ENCODE measurements at places on chromosomes 6 and 20. TPM values are rescaled to one million over a fixed set of nuclear protein-coding genes. Genes with fewer than 3 reads are reported as not detected.

- DNase-seq: peak; percentile 86
Observed at GRCh38 chr6:39309942-39310531, 4.2 kb downstream of the KCNK17 start.

DNA sequence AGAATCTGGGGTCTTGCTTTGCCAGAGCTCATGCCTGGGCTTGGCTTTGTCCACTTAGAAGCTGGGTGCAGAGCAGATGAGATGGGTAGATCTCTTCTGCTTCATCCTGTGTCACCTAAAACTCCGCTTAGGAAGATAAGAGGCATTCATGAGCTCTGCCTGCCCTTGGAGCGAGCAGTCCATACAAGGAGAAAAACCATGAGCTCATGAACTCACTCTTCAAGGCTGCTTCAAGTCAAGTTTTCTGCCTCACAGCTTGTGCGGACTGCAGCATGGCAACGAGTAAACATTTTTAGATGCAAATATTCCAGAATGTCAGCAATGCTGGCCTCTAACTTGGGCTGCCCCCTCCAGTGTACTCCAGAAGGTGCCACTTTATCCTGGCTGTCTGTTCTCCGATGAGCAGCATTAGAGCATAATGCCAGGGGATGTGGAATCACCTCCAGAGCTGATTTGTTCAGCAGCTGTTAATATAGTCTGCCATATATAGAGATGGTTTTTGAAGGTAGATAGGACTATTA, 10.7 kb upstream of the UQCC2 start:
- no peak for DNase-seq

Gene MARCKS
- total RNA-seq: 131 TPM

GRCh38 chr6:39214846-39215639, 14.2 kb downstream of the KCNK5 start:
- DNase-seq: no peak

Gene RIMS4
- total RNA-seq: 2.0 TPM

GRCh38 chr6:119145111-119145510, 66.6 kb upstream of the FAM184A start:
- no peak for DNase-seq

DNA sequence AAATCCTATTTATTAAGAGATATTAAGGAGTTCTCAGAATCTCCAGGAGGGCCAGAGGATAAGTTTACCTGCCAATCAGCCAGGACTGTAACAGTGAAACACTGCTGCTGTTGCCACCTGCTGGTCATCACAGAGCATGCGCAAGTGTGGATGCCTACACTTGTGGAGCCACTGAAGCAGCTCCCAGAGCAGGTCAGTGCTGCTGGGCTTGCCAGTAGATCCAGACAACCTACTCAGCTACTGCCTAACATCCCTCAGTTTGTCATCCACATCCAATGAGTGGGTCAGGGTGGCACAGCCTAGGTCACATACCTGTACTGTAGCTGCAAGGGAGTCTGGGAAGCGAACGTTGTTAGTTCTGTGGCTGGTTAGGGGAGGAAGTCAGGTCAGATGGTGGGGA, 18.3 kb upstream of the NHSL1 start:
- peak; percentile 67 for DNase-seq

Gene GPR6
- not detected for total RNA-seq

DNA sequence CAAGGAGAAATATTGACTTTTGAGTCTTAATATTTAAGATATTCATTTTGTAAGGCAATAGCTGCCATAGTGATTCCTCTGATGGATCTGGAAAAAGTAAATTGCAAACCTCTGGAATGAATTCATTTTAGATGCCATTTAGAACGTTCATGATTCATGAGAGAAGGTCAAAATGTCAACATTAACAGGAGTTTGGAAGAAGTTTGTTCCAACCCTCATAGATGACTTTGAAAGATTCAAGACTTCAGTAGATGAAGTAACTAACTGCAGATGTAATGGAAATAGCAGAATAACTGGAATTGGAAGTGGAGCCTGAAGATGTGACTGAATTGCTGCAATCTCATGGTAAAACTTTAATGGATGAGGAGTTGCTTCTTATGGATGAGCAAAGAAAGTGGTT, 100.9 kb upstream of the CCN2 start:
- no peak for DNase-seq

Gene LGSN
- 0.09 TPM for total RNA-seq

DNA sequence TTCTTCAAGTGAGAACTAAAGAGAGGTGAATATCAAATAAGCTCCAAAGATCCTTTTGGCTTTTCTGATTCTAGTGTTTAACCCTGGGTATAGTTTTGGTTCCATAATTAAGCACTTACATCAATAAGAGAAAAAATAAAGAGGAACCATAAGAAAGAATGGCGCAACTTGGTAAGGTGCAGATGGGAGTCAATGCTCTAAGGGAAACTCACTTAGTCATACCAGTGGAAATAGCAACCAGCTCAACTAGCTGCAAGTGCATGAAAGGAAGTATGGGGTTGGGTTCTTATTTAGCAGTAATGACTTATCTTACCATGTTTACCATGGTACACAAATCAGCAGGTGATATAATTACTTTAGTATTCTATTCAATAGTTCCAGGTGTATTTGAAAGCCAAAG, 296.5 kb upstream of the RUNX2 start:
- DNase-seq: no peak

GRCh38 chr6:125658759-125659431, 90.5 kb upstream of the HEY2 start:
- DNase-seq: no peak

- DNase-seq: peak; percentile 51
Observed at GRCh38 chr6:4313044-4313686, 177.8 kb upstream of the ECI2 start.

DNA sequence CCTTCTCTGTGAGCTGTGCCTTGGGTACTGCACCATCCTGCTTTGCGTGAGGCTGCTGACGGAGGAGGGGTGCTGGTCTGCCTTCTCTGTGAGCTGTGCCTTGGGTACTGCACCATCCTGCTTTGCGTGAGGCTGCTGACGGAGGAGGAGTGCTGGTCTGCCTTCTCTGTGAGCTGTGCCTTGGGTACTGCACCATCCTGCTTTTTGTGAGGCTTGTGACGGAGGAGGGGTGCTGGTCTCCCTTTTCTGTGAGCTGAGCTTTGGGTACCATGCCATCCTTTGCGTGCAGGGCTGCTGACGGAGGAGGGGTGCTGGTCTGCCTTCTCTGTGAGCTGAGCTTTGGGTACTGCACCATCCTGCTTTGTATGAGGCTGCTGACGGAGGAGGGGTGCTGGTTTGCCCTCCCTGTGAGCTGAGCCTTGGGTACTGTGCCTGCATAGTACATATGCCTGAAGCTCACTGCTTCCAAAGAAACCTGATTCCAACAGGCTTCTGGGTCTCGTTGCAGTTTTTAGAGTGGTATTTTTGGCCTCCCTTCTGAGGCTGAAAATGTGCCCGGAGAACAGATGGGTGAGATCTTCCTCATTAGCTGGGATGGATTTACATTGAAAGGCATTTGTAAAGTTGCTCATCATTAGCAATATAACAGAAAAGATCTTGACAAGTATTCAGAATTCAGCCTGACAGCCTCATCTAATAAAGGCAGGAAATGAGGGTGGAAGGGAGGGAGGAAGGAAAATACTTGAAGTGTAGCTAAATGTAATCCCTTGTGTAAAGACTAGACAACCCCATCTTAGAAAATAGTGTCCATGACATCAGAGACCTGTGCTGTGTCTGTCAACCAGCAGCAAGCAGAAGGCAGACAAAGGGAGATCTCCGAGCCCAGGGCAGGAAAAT, 46.8 kb upstream of the UNC93A start:
- DNase-seq: no peak

DNA sequence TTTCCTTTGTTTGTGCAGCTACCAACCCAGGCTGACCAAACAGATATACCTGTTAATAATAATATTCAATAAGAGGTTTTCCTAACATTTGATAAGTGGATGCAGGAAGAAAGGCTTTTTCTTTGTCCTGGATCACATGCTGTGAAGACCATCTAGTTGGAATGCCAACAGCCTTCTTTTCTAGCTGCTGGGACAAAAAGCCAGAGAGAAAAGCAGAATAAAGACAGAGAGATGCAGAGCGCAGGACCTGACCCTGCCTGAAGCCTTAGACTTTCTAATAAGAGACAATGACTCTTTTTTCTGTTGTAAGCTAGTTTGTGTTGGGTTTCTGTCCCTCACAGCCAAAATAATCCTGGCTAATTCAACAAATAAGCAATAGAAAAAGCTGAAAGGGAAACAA, 308.2 kb downstream of the PHF3 start:
- no peak for DNase-seq

DNA sequence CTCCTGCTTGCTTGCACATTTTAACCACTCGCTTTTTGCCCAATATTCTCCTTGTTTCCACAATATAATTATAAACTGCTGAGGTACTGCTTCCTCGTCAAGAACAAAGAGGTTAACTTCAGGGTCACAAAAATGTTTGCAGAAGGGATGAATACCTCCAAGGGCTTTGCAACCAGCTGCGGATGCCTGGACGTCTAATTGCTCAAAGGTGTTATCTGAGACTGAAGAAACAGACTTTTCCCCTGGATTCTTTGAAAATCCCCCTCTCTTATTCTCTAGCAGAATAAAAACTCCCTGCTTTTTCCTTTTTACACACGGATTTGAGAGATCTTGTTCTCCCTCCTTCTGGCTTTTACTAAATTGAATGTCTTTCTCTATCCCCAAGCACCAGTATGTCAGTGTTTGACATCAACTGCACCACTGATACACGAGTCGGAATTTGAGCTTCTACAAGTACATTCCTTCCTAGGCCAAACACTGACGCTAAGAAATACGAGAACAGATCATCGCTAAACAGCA, 336 bp upstream of the SMPDL3A start:
- no peak for DNase-seq

DNA sequence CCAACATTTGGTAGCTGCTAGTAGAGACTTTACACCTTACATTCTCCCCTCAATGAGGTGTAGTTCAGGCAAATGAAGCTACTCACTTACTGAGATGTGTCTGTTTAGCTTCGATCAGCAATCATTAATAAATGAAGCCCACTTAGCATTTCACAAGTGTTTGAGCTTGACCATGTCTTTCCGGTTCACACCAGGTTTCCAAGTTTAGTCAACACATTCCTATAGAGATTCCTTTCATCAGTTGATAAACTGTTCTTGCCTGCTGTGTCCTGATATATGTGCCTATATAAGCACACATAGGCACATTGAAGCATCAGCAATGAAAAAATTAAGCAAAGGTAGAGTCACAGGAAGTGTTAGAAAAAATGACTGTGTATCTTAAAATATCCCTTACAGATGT, 150.0 kb downstream of the BTBD3 start:
- DNase-seq: no peak

GRCh38 chr20:58433029-58433647, 44.1 kb downstream of the VAPB start:
- no peak for DNase-seq

DNA sequence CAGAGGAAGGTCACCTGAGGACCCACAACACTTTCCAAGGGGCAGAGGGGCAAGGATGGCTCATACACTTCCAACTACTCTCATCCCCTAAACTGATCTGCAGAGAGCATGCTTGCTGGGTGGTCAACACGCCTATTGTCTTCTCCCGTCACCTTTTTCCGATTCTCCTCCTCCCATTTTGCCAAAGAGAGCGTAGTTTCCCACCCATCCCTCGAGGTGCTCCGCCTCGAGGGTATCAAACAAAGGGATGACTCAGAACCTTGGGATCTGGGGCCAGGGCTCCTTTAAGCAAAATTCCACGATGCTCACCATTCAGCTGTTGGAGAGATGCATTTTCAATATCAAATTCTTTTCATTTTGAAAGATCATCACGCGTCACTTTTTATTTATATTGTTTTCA, 507.5 kb upstream of the SULF2 start:
- DNase-seq: no peak

- DNase-seq: no peak
Observed at GRCh38 chr20:61608275-61609085, 356.4 kb downstream of the CDH4 start.

Gene ERVFRD-1
- total RNA-seq: 0.19 TPM

DNA sequence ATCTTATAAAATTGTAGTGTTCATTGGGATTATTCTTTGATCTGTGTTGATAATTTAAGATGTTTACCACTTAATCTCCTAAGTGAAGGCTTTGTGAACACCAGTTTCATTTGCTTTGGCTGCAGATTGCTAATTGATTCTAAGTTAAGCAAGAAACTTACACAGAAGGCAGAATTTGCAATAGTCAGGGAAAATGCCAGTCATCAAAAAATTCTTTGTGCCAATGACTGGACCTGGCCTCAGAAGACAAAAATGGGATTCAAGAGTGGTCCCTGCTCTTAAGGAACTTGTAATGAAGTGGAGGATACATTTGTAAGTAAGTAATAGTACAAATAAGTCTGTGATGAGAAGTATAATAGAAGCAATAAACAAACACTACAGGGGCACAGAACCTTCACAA, 63.3 kb upstream of the EXOC2 start:
- no peak for DNase-seq

Gene EEF1A2
- 2.7 TPM for total RNA-seq

Gene ASIP
- not detected for total RNA-seq

GRCh38 chr6:118871331-118871730, 22.6 kb upstream of the ASF1A start:
- DNase-seq: no peak

Gene BCAS4
- 5.6 TPM for total RNA-seq

DNA sequence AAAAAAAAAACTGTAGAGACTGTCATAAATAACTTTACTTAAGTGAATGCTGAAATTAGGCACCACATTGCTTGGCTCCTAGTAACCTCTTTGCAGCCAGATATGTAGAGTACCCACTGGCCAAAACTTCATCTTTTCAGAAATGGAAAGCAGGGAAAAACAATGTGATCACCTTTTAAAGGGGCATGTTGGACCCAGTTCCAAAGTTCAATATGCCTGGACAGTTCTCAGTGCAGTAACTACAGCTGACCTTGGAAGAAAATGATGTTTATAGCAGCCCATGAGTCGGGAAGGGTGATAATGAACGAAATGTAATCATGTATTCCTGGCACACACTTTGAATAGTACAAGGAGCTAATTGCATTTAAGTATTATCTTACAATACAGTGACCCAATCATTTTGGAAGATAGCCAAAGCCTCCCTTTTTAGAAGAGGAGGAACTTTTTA, 93.6 kb upstream of the TAB2 start:
- DNase-seq: no peak

GRCh38 chr6:22056398-22056797, 240.4 kb downstream of the PRL start:
- DNase-seq: no peak

Gene TCP11
- total RNA-seq: not detected

DNA sequence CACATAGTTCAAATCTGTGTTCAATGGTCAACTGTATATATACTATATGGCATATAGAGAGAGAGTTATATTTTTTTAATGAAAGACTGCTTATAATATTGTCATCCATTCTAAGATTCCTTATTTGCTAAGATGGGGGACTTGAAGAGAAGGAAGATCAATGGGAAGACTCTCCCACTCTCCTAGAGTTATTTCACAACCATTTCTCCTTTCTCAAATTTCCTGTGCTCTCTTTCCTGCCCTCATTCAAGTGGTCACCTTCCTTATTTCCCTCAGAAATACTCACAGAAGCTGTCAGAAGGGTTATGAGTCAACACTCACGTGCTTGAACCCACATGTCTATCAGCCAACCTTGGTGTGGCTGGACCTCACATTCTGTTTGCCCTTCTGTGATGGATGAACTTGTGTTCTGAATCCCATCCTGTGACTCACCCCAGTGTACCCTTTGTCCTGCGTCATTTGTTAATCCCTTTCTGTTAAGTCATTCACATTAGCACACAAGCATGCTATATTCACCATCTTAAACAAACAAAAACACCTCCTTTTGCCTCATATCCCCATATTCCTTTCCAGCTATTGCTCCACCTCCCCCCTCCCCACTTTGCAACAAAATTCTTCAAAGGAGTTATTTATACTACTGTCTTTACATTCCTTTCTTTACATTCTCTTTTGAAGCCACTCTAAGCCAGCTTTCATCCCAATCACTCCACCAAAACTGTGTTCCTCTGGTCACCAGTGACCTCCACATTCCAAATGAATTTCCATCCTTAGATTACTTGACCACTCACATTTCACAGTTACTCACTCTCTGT, 279.3 kb upstream of the TCF21 start:
- DNase-seq: no peak

Measured in mucosa of descending colon (tissue), 3 donors.